ENCODE measurements at places on chromosomes 12 and 14.

DNA sequence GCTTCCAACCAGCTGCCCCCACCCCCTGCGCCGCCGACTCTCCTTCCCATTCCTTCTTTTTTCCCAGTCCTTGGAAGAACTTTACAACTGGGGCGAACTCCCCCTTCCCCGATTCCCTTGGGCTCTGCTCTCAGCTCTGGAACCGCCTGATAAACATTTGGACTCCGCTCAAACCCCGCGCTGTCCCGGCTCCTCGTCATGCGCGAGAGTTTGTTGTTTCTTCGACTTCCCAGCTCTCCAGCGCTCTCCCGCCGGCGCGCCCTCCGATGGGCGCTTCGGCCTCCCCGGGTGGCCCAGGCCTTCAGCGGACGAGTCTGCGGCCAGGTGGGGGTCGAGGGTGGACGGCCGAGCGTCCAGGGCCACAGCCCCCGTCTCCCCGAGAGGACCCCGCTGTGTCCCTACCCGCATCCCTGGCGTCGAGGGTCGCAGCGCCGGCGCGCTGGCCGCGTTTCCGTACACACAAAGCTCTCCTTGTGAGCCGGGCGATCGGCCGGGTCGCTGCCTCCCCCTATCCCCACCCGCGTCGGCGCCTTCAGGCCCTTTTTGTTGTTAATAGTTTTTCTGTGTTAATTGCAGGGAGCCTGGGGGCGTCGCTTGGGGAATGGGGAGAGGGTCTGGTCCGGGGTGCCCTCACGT lies 847 bp downstream of the MMP14 start:
- no peak for DNase-seq

- no peak for DNase-seq
Measured at GRCh38 chr12:123532019-123532418, 1.5 kb downstream of the RILPL1 start.

DNA sequence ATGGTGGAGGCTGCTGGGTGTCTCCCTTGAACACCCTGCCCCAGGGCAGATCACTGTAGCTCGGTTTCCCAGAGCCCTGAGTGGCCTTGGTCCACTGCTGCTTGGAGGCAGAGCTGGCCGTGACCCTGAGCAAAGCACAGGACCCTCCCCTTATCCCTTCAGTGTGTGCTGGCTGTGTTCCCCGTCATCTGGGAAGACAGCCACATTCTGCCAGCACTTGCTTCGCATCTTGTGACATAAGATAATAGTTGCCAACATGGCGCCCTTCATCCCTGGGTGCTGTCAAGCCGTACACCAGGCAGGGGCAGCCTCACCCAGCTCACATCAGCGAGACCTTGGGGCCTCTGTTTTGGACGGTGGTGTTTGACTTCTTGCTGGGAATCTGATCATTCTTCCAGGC lies 12.1 kb upstream of the ALDH2 start:
- no peak for DNase-seq

- no peak for DNase-seq
Measured at GRCh38 chr12:53199700-53200099, 7.4 kb downstream of the ITGB7 start.

GRCh38 chr12:62647586-62647985 lies 181.0 kb downstream of the MON2 start:
- no peak for DNase-seq

GRCh38 chr12:79058342-79058741 lies 193.8 kb downstream of the SYT1 start:
- peak; percentile 24 for DNase-seq

GRCh38 chr12:3251691-3252090 lies 174.5 kb downstream of the TSPAN9 start:
- DNase-seq: no peak

DNA sequence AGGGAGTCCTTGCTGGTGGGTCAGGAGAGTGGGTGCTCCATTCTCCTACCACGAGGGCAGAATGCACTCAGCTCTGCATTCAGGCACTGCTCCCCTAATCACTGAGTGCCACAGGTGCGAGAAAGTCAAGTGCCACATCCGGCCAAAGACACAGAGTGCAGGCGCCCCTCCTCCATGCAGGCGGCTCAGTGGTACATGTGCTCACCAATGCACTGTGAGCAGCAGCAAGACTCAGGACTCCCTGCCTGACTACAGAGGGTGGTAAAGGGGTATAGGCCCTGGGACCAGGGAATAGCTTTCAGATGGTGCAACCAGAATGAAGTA lies 32.9 kb downstream of the ZFYVE21 start:
- no peak for DNase-seq

DNA sequence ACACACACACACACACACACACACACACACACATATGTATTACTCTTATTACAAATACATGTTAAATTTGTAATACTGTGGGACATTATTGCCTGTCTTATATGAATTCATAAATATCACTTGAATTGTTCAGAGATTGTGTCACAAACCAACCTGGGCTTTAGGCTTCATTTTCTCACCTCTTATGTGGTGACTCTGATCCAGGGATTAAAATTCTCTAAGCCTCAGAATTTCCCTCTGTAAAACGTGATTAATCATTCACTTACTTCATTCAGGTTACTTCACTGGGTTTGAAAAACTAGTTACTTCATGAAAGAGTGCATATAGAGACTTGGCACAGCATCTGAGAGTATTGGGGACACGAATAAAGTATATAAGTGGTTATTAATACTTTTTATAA lies 240.3 kb upstream of the PDZRN4 start:
- DNase-seq: no peak

- DNase-seq: no peak
Measured at GRCh38 chr14:99240627-99241324, 31.2 kb downstream of the BCL11B start.

DNA sequence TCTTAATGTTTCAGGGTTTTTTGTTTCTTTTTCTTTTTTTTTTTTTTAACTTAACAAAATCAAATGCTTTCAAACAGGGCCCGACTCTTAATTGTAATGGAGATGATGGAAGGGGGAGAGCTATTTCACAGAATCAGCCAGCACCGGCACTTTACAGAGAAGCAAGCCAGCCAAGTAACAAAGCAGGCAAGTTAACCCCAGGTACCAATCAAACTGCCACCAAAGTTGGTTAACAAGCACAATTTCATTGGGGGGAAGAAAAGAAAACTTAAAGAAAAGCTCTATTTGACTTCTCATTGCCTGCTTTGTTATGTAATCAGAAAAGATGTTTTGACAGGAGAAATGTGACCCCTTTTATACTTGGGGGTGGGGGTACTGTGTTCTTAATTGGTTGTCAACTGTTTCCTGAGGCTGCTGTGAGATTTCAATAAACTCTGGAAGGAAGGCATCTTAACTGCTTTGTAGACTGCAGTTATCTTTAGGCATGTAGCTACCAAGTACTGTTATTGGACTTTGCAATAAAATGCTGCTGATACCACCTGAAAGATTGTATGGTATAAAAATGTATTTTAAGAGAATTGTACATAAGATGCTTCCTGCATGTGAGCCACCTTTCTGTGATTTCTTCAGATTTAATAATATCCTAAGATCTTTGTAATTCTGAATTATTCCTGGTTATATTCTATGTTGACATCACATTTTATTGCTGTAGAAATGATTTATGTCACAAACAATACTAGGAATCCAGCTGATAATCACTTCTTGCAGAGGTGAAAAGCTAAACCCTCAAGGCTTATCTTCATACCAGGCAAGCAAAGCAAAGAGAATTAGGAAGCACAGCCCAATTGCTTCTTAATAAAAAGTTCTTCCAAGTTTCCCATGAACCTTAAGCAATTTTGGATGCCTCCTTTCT lies 26.9 kb downstream of the MAPKAPK5 start:
- no peak for DNase-seq

DNA sequence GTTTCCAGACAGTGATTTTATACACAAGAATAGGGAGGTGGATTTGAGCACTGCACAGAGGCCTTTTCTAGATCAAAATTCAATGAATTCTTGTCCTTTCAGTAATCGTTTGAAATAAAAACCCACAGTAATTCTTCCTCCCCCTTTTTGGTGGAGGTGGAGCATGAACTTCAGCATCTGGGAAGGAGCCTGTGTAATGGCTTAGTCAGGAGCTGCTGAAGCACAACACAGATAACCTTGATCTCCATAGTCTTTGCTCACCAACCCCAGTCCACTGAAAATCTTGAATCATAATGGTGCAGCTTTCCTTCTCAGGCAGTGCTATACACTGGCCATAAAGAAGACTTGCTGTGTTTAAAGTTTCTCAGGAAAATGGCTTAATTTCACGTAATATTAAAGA lies 6.4 kb upstream of the TBPL2 start:
- peak; percentile 67 for DNase-seq

DNA sequence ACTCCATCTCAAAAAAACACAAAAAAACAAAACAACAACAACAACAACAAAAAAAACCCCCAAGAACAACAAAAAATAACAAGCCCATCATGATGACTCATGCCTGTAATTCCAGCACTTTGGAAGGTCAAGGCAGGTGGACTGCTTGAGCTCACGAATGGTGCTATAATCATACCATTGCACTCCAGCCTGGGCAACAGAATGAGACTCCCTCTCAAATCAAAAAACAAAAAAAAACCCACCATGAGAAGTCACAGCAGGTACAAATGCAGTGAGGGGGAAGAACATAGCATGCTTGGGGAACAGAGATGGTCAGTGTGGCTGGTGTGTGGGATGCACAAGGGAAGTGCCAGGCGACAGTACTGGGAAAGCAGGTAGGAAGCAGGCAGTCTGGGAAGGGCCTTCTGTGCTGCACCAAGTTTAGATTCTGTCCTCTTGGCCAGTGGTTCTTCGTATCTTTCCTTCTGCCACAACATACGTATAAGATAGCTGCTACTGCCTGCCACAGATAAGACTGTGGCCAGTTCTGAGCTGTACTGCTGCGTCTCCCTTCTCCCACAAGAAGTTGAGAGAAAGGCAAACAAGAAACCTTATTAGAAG lies 28.0 kb downstream of the ATG14 start:
- no peak for DNase-seq

GRCh38 chr12:110687396-110688169 lies 1.3 kb downstream of the HVCN1 start:
- DNase-seq: no peak

DNA sequence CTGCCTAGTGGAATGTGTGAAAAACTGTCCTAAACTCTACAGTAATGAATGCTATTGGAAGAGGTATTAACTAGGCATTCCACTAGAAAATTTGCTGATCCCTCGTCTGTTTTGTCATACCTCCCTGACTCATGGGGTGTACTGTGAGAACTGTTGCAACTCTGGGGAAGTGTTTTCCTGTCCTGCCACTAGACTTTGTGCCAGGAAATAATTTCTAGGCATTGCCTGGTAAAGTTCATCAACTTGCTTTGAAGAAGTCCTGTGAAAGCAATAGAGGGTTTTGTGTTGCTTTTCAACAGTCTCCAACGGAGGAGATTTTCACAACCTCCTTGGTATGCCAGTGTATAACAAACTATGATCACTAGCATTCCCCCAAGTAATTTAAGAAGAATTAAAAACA lies 139.9 kb downstream of the AKAP6 start:
- peak; percentile 37 for DNase-seq

DNA sequence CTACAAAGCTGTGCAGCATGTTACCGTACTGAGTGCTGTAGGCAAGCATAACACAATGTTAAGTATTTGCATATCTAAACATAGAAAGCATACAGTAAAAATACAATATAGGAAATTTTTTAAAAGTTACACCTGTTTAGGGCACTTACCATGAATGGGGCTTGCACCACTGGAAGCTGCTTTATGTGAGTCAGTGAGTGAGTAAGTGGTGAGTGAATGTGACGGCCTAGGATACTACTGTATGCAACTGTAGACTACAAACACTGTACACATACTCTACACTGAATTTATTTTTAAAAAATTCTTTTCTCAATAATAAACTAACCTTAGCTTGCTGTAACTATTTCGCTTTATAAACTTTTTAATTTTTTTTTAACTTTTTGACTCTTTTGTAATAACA lies 82.1 kb upstream of the FSCB start:
- peak; percentile 8 for DNase-seq

- no peak for DNase-seq
Measured at GRCh38 chr12:62969695-62970094, 34.7 kb upstream of the PPM1H start.

- no peak for DNase-seq
Measured at GRCh38 chr14:66596241-66596985, 88.5 kb downstream of the GPHN start.

DNA sequence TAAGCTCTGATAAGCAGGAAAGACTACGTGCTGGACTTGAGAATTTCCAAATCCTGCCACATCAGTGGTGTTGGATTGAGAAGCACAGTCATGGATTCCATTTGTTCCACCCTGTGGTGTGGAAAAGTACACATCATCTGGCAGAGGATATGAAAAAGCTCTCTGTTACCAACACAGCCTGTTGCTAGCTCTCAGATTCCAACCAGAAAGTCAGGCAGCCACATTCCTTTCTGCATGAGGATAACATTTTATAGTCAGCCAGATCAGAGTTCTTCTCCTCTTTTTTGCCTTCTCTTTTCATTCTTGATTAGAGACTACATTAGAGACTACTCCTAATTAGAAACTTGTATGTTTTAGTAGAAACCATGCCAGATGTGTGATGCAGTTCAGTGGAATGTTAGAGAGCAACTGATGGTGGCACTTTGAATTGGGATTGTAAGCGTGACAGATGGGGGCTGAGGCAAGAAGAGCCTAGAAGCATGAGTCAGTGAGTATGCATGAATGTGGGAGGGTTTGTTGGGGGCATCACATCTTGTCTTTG lies 61.2 kb upstream of the STXBP6 start:
- peak; percentile 97 for DNase-seq

GRCh38 chr12:105575235-105575634 lies 244.7 kb downstream of the C12orf75 start:
- DNase-seq: no peak

DNA sequence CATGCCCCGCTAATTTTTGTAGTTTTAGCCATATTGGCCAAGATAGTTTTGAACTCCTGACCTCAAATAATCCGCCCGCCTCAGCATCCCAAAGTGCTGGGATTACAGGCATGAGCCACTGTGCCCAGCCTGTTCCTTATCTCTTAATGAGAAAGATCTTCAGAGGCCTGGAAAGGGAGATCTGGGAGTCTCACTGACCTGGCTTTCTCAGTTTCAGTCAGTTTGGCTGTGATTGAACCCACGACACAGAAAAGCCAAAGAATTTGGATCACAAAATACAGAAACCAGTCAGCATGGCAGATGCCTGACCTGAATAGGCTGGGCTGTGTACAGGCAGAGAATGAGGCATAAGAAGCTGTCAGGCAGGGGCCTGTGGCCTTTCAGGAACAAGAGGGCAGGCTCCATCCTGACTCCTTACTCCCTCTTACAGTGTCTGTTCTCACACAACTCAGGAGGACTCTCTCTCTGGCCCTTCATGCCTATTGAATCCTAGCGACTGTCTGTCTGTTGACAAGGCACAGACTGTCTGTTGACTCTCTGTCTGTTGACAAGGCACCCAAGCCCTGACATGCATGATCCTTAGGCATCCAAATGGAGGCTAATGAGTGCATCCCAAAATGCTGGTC lies 366.5 kb upstream of the CCDC196 start:
- DNase-seq: no peak

DNA sequence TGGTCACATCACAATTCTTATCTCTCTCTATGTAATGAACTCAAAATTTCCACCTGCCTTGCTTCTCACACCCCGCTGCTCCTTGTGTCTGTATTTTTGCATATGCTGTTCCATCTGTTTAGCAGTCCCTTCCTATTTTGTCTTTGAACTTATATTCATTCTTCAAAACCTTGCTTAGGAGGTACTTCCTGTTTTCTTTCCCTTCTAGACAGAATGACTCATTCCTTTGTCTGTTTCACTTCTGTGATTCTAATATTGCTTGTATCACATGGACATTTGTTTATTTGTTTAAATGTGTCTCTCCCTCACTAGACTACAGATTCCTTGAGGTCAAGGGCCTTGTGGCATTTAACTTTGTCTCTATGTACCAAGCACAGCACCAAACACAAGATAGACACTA lies 424.2 kb downstream of the ETNK1 start:
- no peak for DNase-seq

- DNase-seq: no peak
Measured at GRCh38 chr12:51661836-51662235, 70.8 kb downstream of the SCN8A start.

Data from HS-5 (cell line).